ENCODE measurements at places on chromosomes 2 and 18.

GRCh38 chr2:238562446-238562845 lies 135.7 kb downstream of the ASB1 start:
- DNase-seq, result no peak

DNA sequence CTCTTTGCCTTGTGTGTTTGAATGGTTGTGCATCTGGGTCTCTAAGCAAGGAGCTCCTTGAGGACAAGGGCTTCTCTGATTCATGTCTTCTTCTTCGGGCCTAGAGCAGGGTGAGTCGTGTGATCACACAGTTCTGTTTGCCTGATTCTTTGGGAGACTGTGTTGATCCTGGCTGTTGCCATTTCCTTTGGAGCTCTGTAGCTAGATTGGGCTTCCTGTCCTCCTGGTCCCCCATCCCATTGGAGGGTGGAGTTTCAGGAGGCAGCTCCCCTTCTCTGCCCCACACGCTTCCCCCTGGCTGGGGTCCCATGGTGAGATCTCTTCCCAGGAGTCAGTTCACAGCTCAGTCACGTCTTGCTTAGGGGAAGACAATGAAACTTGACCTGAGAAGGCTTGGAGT lies 92.8 kb downstream of the TRIB2 start:
- DNase-seq, result no peak

GRCh38 chr18:10723496-10723895 lies 197.7 kb downstream of the NAPG start:
- no peak for DNase-seq

DNA sequence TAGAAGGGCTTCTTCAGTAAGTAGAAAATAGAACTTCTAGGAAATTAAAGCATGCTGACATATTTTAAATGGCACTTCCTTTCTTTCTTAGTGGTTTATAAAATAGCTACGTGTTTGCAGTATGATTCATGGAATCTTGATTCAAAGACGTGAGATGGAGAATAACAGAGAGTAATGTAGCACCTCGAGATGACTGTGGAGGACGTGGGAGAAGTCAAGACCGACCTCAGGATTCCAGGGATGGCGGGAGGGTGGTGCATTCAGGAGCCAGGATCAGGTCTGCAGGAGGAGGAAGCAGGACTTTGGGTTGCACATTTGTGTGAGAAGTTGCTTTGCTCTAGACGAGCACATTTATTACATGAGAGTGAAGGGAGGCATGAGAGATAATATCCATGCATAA lies 56.0 kb downstream of the DCDC2C start:
- no peak for DNase-seq

- DNase-seq, result no peak
Observed at GRCh38 chr18:46481048-46481846, 175.8 kb downstream of the LOXHD1 start.

DNA sequence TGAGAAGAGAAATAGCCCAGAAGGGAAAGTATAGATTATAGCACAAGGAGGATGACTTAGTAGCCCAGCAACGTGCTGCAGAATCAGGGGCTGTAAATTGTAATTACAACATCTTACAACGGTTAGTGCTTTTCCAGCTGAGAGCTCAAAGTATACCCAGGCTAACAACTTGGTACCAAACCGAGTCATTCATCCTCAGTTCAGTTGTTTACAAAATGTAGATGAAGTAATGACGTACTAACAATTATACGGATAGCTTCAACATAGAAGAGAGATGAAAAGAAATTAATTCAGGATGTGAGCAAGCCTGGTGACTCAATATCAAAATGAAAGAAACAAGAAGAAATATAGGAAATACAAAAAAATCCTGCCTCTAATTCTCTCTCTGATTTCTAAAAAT lies 99.2 kb downstream of the DYNAP start:
- no peak for DNase-seq

GRCh38 chr2:143607231-143608062 lies 478.2 kb downstream of the ARHGAP15 start:
- DNase-seq, result no peak

DNA sequence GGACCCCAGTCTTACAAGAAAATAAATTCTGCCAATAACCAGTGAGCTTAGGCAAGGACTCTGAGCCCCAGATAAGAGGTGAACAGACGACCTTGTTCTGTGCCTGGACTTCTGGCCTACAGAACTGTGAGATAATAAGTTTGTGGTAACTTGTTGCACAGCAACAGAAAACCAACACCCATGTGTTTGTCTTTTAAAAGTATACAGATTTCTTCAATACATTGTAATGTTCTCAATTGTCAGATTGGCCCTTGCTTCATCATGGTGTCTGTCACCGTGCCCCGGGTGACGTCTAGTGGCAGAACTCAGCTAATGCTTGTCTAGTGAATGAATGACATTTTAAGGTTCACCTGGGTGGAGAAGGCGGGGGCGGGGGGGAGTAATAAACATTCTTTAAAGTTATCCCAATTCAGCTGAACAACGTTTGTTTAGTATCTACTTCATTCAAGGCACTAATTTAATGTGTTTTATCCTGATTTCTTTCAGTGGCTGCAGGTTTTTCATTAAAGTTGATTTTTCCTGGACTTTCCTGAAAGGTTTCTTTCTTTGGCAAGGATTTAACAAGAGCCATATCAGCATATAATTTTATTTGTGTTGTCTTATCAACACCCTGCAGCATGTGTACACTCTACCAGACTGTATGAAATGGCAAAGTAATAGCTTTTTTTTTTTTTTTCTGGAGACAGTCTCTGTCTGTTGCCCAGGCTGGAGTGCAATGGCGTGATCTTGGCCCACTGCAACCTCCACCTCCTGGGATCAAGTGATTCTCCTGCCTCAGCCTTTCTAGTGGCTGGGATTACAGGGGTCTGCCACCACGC lies 123.8 kb upstream of the DLX2 start:
- no peak for DNase-seq

- no peak for DNase-seq
Observed at GRCh38 chr2:49028101-49028500, 126.2 kb downstream of the FSHR start.

- DNase-seq, result no peak
Observed at GRCh38 chr2:150355440-150355839, 132.0 kb downstream of the RND3 start.

DNA sequence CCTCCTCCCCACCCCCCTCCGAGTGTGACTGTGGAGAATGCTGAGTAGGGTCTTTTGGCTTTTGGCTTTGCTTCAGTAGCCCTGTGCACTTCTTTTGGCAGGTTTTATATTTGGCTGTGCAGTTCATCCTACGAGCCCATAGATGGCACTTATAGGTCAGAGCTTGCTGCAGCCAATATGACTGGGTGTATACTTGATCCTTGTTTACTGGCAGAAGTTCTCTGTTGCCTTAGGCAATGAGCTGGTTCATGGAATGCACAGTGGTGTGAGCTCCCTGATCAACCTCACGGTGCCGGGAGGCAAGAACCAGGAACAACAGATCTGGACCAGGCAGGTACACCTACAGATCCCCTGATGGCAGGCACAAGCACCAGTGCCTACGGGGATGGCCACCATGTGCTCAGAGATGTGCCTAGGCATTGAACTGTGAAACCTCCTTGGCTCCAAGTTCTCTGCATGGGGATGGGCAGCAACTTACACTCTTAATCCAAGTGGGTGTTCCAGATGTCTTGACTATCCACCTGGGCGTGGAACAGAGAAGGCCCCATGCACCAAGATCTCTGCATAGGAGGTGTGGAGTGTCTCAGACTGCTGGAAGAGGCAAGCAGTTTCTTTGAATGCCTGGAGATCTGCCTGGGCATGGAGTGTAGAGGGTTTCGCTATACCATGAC lies 190.4 kb downstream of the KIAA1328 start:
- DNase-seq, result no peak

GRCh38 chr2:72003124-72003523 lies 144.5 kb downstream of the CYP26B1 start:
- DNase-seq, result no peak

GRCh38 chr2:197207106-197207505 lies 103.5 kb downstream of the ANKRD44 start:
- no peak for DNase-seq

- no peak for DNase-seq
Observed at GRCh38 chr18:80046011-80046410, 11.8 kb downstream of the RBFA start.

GRCh38 chr2:122749405-122749804 lies 994.0 kb downstream of the TSN start:
- no peak for DNase-seq

GRCh38 chr2:147428120-147428747 lies 416.6 kb upstream of the ACVR2A start:
- DNase-seq, result no peak

GRCh38 chr2:46392561-46393346 lies 86.6 kb upstream of the TMEM247 start:
- DNase-seq, result no peak

GRCh38 chr2:26584656-26585055 lies 56.5 kb downstream of the CIB4 start:
- no peak for DNase-seq

DNA sequence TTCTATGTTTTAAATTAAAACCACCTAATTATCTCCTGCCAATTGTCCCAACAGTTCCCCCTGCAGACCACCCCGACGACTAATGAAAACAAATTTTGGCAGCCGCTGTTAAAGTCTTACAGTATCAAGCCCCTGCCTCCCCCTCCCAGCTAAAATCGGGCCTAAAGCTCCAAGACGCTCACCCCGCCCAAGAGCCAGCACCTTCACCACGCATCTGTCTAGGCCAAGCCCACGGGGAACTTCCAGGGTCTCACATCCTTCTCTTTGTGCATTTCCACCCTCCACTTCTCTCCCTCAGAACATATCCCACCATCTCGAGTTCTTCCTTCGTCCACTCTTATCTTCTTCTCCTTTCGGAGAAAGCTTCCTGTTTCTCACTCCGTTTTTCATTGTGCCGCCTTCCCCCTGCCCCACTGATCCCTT lies 445 bp downstream of the PRPF40A start:
- DNase-seq, result no peak

- DNase-seq, result no peak
Observed at GRCh38 chr2:172333235-172333977, 94.0 kb upstream of the ITGA6 start.

DNA sequence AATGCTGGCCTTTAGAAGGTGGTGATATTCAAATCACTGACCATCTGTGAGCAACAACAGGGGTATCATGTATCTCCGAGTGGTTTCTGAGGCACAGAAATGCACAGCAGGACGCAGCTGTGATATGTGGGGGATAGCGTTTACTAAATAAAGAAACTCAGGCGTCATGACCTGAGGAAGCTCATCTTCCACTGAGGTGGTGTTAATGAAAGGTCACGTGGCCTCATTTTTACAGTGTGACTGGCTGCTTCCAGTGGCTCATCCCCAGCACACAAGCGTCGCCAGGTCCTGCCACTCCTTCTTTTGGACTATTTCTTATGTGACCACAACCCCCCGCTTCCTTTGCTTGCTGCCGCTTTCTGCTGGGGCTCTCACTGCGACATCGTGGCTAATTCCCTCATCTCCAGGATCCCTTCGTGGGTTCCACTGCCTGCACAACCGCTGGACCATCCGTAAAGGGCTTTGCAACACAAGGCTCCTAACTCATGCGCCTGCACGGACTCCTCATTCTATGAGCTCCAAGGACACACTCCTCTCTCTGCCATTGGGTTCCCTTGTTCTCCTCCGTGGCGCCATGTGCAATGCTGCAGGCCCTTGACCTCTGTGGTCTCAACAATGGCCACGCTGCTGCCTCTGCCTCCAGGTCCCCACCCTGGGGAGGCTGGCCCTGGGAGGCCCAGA lies 109.3 kb downstream of the MBP start:
- DNase-seq, result no peak

- DNase-seq, result no peak
Observed at GRCh38 chr2:134407154-134407890, 153.4 kb downstream of the MGAT5 start.

GRCh38 chr2:68650645-68651044 lies 7.3 kb downstream of the PROKR1 start:
- DNase-seq, result no peak
